ENCODE measurements at places on chromosomes 1 and 21. TPM values are rescaled to one million over a fixed set of nuclear protein-coding genes. Genes with fewer than 3 reads are reported as not detected.
A peak's percentile ranks its signal among the peaks of the same experiment; 100 is the strongest.

Gene CD5L
- 0.09 TPM for polyA plus RNA-seq

- DNase-seq = no peak
Measured at GRCh38 chr21:46046471-46046870, 51.4 kb upstream of the COL6A2 start.

DNA sequence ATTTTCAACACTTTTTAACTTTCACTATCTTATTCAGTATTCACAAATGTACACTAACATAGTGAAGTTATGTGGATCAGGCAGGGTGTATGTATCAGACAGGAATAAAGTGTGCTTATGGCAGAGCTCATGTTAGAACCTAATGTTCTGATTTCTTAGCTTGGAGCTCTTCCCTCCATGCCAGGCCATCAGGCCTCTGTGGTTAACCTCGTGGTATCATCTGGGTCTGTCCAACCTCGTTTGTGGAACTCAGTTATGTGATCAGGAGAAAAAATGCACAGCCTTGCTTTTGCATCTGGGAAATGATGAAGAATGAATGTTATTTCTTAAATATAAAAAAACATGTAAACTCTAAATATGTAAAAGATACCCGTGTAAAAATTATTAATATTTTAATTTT, 86.9 kb downstream of the MPZL1 start:
- no peak for DNase-seq

Gene PGM1
- 364 TPM for polyA plus RNA-seq

DNA sequence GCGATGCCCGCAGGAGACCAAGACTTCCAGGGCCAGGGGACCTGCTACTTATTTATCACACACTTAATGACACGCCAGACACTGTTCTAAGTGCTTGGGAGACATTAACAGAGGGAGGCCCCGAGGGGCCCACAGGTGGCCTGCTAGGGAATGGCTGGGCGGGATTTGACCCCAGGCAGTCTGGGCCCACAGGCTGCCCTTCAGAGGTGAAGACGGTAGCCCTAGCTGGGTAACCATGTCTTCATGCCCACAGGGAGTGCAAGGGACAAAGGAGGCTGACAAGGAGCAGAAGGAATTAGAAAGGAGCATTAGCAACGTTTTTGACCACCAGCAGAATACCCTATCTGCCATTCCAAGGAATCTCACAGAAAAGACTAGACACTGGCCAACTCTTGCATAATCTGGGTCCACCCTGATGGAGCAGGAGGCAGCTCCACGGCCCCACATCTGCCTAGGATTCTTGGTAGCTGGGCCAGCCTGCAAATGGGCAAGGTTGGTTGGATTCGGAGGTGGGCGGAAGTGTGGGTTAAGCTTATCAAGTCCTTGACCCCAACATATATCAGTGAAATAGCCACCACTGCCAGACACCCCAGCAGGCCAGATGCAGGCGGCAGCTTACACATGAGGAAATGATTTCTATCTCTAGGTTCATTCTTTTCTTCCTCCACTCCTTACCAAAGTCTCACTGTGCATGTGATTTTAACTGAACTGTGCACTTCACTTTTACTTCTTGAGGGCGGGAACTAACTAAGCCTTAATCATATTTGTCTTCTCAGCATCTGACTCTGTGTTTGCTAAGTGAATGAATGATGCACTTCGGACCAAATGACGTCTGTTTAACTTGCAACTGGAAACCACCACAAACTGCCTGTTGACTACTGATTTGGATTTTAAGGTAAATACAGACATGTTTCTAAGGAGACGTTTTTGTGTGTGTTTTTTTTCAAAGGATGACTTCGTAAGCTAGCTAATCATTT, 3.4 kb upstream of the ETS2 start:
- no peak for DNase-seq

Gene TSHB
- not detected for polyA plus RNA-seq

- no peak for DNase-seq
Measured at GRCh38 chr1:196102826-196103225, 505.4 kb downstream of the KCNT2 start.

GRCh38 chr1:89631816-89632656, 884 bp upstream of the LRRC8C start:
- no peak for DNase-seq

DNA sequence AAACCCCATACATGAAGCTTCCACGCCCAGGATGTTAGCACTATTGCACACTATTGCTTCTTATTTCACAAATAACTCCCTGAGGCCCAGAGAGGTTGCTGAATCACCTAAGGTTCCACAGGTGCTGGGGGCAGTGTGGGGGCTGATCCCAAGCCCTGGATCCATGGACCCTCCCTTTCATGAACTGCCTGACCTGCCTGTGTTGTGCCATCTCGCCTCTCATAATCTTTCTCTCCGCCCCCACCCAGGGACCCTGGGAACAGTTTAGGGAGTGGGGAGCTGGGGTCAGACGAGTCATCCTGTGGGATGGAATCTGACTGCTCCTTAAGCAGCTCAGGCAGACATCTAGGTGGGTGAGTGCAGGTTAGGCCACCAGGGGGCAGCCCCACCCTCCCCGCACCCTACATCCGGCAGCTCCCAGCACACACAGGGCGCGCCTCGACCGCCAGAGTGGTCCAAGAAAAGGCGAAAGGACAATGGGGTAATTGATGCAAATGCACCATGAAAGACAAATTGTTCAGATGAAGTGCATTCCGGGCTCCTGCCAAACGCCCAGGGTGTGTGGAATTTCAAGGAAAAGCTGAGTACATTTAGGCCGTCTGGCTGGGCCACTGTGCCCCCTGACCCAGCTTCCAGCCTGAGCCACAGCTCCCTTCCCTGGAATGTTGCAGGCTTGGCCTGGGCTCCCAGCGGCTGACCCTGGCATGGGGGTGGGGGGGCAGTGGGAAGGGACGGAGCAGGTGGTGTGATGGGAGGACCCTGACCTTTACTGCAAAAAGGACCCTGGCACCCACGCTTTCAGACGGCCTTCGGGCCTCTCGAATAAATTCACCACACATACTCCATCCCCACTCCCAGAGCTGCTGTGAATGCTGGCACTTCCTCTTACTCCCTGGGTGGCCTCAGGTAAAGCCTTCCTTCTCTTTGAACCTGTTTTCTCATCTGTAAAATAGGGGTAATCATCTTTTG, 20.8 kb downstream of the PHLDA3 start:
- peak; percentile 82 for DNase-seq

DNA sequence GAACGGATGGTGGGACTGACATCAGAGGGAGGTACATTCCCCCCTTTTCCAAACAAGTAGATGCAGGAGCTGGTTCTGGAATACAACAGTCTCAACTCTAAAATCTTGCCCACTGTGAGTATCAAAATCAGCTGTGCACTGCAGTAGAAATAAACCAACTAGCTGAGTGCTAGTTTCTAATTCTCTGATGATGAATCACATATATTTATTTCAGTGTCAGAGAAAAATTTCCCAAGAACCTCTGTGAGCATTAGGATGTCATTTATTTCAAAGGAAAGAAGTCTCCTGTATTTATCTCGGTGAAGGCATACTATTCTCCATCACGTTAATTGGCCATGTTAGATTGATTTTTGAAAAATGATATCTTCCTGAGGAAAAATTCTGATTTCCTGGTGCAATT, 67.1 kb downstream of the LHX9 start:
- no peak for DNase-seq

DNA sequence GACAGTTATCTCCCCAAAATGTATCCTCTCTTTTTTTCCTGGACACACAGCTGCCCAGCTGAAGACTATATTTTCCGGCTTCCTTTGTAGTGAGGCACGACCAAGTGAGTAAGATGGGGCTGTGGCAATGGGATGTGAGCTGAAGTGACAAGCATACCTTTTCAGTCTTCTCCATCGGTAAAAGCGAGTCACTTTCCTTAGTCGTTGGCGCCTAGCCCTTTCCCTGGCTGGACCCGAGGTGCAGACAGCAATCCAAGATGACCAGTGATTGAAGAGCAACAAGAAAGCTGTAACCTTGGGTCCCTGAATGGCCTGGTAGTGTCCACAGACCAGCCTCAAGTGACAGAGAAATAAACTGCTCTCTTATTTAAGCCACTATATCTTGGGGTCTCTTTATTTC, 155.2 kb downstream of the NR5A2 start:
- DNase-seq = peak; percentile 14

Gene LRRIQ3
- polyA plus RNA-seq = 0.45 TPM

Gene HPDL
- polyA plus RNA-seq = 3.7 TPM

Gene ZC3H12A
- polyA plus RNA-seq = 23.3 TPM

GRCh38 chr1:72066431-72066830, 215.9 kb downstream of the NEGR1 start:
- no peak for DNase-seq

DNA sequence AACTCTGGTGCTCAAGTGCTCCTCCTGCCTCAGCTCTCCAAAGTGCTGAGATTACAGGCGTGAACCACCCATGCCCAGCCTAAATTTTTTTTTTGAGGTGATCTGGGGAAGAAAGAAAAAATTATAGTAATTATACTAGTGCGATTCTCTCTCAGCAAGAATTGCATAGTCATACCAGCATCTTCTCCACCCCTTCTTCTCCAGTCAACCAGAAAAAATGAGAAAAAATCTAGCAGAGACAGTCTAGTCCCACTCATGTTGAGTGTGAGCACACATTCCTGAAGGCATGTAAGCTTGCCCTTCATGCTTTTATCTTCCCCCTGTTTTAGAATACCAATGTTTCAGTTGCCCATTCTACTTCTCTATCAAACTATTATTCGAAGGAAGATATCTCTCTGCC, 207.6 kb downstream of the S1PR1 start:
- no peak for DNase-seq

- DNase-seq = peak; percentile 88
Measured at GRCh38 chr1:11645670-11646265, 8.5 kb downstream of the FBXO2 start.

DNA sequence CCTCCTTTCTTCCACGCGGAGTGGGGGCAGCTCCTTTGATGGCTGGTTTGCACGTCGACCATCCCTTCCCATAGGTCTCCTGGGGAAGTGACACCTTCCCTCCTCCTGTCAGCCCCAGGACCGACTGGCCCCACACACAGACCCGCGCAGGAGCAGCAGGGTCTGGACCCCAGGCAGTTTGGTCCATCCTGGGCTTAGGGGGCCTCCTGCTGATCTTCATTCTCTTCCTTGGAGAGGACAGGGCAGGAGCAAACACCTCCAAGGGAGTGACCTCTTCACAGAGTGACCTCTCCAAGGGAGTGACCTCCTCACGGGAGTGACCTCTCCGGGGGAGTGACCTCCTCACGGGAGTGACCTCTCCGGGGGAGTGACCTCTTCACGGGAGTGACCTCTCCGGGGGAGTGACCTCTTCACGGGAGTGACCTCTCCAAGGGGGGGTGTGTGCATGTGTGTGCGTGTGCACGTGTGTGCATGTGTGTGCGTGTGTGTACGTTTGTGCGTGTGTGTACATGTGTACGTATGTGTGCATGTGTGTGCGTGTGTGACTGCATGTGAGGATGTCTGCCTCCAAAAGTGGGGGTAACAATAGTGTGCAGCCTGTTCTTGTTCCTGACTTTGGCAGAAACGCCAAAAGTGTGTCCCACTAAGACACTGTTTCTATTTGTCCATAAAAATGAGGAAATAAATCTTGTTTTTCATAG, 29.8 kb downstream of the COL6A1 start:
- no peak for DNase-seq

Gene PIP5K1A
- polyA plus RNA-seq = 10.8 TPM

Gene NHLH1
- 0.06 TPM for polyA plus RNA-seq

- no peak for DNase-seq
Measured at GRCh38 chr1:195664628-195665027, 943.6 kb downstream of the KCNT2 start.

- DNase-seq = no peak
Measured at GRCh38 chr1:235597867-235598553, 51.6 kb downstream of the GNG4 start.

- DNase-seq = peak; percentile 47
Measured at GRCh38 chr21:45458281-45459170, 53.6 kb downstream of the COL18A1 start.

GRCh38 chr1:74933500-74933899, 200.5 kb downstream of the TYW3 start:
- DNase-seq = no peak

DNA sequence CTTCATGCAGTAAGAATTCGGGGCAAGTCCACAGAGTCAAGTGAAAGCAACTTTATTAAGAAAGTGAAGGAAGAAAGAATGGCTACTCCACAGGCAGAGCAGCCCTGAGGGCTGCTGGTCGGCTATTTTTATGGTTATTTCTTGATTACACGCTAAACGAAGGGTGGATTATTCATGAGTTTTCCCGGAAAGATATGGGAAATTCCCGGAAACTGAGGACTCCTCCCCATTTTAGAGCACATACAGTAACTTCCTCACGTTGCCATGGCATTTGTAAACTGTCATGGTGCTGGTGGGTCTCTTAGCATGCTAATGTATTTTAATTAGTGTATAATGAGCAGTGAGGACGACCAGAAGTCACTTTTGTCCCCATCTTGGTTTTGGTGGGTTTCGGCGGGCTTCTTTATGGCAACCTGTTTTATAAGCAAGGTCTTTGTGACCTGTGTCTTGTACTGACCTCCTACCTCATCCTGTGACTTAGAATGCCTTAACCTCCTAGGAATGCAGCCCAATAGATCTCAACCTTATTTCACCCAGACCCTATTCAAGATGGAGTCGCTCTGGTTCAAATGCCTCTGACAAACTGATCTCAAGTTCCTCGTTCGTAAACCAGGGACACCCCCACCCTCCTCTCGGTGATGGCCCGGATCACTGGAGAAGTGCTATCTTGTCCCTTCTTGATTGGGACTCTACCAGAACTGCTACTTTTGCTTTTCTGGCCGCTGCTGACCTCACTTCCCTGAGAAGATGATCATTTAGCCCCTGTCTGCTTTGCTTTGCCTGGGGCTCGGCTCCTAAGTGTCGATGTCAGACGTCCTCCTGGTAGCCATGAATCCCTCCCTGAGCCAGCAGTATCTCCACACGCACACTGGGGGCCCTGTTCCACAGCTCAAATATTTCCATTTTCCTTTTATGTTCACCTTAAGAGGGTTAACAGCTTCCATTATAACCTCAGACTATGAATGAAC, 48.8 kb downstream of the CLSTN1 start:
- no peak for DNase-seq

DNA sequence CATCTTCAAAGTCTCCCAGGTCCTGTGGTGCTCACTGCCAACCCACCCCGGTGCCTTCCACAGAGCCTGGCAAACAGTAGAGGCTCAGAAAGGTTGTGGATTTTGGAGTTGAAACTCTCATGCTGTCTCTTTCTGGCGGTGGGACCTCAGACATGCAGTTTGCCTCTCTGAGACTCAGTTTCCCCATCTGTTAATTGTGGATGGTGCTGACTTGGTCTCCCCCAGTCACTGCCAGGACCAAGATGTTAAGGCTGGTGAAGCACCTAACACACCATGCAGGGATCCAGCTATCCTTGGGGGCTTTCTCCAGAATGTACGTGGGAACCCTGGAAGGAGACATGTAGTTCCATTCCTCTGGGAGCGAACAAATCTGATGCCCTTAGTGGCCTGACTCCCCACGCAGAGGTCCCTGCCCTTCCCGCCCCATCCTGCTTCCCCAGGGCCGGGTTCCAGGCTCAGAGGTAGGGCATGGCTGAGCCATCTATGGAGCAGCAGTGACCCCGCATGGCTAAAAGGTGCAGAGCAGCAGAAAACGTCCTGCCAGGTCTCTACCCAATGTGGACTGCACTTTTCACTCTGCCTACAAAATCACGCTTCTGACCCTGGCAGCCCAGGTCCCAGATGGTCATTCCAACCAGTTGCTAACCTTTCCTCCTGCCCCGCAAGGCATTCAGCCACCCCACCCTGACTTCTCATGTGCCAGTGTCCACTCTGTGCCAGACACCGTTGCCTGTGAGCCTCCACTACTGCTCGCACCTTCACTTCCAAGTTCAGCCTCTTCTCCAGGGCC, 9.2 kb upstream of the TTC22 start:
- DNase-seq = peak; percentile 44

Gene TMEM39B
- 4.7 TPM for polyA plus RNA-seq

Gene INAVA
- not detected for polyA plus RNA-seq
